T1000 (cell line): ENCODE measurements at places on chromosomes 6 and 20.

- DNase-seq, result no peak
Measured at GRCh38 chr6:6003621-6004366, 2.9 kb downstream of the NRN1 start.

DNA sequence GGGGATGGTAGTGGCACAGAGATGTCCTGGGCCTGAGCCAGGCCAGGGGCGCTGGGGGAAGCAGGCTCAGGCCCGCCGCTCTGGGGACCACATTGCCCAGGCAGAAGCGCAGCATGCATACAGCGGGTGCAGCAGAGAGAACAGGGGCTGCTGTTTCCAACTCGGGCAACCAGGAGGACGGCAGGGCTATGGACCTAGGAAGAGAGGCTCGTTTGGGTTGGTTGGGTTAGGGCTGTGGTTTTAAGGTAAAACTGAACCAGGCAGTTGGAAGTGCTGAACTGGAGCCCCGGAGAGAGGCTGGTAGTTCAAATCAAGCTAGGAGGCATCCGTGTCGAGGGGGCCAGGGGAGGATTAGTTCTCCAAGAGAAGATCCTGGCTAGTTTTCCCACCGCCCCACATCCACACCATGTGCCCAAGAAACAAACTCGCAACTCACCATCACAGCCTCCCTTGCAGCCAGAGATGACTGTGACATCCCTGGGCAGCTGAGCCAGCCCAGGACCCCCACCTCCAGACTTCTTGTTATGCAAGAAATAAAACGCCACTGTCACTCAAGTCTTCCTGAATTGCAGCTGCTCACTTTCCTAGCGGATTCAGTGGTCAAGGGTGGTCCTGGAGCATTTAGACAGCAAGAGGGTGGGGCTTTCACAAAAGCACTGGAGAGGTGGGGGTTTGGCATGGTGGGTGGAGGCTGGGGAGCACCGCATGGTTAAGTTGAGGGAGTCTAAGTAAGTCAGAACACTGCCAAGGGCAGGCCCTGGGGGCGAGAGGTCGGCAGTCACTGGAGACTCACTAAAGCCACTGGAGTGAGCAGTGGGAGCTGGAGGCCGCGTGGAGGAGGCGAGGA, 161.2 kb downstream of the GRM4 start:
- no peak for DNase-seq

DNA sequence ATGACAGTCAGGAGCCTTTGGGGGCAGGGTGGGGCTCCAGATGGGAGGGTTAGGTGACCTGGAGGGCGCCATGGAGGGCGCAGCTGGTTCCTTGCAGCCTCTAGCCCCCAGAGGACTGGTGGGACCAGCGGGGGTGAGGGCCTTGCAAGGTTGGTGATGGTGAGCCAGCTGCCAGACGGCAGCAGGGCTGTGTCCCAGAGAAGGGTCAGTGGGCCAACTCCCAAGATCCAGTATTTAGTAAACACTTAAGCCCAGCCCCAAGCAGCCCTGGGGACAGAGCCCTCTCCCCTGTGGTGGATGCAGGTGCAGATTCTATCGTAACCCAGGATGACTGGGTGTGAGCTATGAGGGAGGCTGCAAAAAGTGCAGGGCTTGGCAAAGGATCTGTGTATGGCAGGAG, 201.5 kb upstream of the RNF24 start:
- no peak for DNase-seq

- DNase-seq, result no peak
Measured at GRCh38 chr6:73523434-73524123, 2.7 kb upstream of the EEF1A1 start.

- peak; percentile 66 for DNase-seq
Measured at GRCh38 chr6:28944412-28944865, 20.7 kb upstream of the TRIM27 start.

DNA sequence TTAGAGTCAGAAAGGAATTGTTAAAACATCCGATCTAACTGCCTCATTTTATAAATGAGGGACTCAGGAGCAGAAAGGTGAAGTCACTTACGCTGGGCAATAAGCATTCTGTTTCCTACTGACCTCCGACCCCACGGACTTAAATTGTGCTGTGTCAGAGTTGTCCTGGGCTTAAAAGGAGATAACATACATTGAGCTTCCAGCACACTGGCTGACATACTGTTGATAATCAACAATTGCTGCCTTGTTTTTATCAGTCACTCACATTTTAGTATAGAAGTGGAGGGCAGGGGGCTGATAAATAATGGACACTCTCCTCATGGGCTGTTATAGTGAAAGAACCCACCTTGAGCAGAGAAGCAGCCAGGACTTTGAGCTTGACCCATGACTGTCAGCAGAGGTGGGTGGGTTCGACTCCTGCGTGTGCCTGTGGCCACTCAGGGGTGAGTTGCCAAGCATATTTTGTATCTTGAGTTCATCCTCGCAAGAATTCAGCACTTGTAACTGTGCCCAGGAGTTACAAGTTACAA, 166.5 kb upstream of the JARID2 start:
- no peak for DNase-seq

GRCh38 chr6:38480036-38480435, 159.7 kb downstream of the BTBD9 start:
- no peak for DNase-seq

- no peak for DNase-seq
Measured at GRCh38 chr6:33438978-33439594, 15.3 kb upstream of the ZBTB9 start.

- no peak for DNase-seq
Measured at GRCh38 chr6:144662812-144663365, 377.8 kb downstream of the UTRN start.

- no peak for DNase-seq
Measured at GRCh38 chr20:63381781-63382431, 20.8 kb upstream of the CHRNA4 start.

DNA sequence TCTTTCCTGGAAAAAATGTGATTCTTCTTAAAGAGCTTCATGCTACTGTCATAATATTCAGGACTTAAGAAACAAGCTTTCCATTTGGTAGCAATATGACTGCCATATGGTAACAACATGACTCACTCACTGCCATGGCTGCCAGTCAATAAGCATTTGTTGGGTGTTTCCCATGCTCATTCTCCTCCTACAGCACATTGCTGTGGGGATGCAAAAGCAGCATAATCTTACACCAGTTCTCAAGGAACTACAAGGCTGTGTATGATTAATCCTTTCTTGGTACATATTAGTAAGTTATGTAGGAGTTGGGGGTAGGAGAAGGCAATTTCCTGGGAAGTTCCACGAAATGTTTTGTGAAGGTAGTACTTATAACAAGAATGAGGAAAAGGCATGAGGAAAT, 76.7 kb downstream of the CEP162 start:
- no peak for DNase-seq

DNA sequence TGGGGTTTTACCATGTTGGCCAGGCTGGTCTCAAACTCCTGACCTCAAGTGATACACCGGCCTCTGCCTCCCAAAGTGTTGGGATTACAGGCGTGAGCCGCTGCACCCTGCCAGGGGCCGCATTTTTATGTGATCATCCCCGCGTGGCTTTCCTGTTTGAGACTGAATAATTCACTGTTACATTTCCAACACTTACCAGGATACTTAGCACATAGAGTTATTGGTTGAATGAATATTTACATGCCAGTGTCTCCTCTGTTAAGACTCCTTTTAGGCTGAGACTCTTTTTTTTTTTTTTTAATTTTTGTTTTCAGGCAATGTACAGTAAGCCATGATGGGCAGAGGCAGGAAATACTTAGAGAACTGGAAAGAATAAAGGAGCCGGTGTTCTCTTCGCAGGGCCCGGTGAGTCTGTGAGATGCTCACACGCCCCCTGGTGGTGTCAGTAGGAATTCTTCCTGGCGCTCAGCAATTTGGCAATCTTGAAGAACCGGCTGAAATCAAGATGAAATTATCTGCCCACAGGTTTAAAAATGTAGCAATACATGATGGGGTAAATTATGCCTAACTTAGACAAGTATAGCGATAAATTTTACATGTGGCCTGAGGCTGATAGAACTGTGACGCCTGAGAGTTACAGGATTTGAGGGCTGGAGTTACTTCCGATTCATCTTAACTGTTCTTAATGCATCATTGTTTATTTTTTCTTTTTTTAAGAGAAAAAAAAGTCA, 7.6 kb upstream of the RNF114 start:
- DNase-seq, result peak; percentile 78

DNA sequence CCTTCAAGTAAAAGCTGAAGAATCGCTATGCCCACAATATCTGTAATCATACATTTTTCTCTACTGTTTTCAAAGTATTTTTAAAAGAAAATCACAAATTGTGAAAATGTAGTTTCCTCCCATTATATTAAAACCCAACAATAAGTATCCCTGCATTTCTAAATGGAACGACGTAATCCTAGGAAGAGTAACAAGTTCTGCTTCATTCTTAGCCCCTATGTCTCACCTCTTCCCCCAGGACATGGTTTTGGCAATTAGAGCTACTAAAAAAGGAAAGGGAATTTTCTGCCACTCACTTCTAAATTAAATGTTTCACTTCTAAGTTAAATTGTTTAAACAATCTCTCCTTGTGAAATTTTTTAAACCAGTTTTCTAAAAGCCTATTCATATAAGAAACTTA, 47.4 kb downstream of the TBPL1 start:
- no peak for DNase-seq

DNA sequence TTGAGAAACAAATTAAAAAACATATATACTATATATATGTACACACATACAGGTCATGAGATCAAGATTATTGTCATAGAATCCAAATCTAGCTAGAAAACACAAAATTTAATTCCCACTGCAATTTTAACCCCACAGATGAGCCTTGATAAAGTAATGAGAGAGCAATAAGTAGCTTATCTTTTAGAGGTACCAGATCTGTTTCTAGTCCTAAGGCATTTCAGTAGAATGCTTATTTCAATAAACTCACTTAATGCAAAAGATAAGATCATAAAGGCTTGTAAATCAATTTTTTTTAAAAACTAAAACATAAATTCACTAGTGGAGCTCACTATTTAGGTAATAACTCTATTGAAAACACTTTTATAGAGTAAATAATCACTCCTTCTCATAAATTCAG, 47.2 kb downstream of the PRKN start:
- no peak for DNase-seq

GRCh38 chr6:131036601-131037000, 26.4 kb downstream of the EPB41L2 start:
- DNase-seq, result no peak

DNA sequence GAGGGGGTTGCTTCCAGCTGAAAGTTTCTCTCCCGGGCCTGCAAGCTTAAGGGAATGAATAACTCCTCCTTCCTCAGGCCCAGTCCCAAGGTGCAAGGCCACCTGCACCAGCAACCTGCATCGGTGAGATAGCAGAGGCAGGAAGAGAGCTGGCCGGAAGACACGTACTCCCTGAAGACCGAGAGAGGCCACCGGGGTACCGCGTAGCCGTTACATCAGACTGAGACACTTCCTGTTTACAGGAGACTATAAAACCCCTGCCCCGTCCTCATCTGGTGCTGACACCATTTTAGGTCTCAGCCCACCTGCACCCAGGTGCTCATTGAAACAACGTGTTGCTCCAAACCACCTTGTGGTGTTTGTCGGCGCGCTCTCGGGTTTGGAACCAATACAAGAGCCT, 60.5 kb upstream of the PRND start:
- no peak for DNase-seq

- no peak for DNase-seq
Measured at GRCh38 chr6:83976871-83977270, 56.7 kb upstream of the MRAP2 start.
